Breast epithelium (tissue), 4 donors: ENCODE measurements at places on chromosomes 13 and 19.

GRCh38 chr19:18672606-18673337, 10.7 kb upstream of the CRTC1 start:
- DNase-seq: no peak

GRCh38 chr13:49443704-49444523, at the start of the genes CAB39L and SETDB2:
Gene CAB39L, minus strand, starts transcription at chr13:49444064. Its CDS starts 61,154 bp downstream, at chr13:49382910.
Gene SETDB2, plus strand, starts transcription at chr13:49444274. Its CDS starts 7,620 bp downstream, at chr13:49451894.
- peak; percentile 100 for DNase-seq

DNA sequence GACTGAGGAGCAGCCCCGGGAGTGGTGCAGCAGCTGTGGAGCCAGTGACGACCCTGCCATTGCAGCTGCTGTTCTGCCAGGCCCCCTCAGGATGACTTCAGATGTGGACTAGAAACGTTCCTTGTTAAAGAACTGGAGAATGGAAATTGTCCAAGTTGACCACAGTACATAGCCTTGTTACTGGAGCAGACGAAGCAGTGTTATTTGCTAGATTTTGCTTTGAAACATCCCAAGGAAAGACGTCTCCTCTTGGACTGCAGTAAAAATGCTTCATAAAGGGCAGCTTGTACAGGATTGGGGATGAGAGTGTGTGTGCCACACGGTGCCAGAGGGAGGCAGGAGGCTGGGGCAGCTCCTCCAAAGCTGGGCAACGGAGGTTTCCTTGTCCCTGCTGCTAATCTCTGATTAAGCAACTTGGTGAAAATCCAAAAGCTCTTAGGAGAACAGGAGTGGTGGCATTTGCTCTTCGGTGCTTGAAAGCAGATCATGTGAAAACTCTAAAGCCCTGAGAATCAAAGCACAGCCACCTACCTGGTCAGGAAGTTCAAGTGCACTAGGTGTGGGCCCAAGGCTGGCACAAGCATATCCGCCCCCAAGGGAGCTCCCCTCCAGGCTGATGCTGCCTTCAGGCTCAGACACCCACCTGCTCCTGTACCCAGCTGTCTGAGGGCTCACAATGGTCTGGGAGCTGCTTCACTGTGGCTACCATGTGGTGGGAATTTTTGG, 34.5 kb downstream of the SHISA2 start:
- no peak for DNase-seq

DNA sequence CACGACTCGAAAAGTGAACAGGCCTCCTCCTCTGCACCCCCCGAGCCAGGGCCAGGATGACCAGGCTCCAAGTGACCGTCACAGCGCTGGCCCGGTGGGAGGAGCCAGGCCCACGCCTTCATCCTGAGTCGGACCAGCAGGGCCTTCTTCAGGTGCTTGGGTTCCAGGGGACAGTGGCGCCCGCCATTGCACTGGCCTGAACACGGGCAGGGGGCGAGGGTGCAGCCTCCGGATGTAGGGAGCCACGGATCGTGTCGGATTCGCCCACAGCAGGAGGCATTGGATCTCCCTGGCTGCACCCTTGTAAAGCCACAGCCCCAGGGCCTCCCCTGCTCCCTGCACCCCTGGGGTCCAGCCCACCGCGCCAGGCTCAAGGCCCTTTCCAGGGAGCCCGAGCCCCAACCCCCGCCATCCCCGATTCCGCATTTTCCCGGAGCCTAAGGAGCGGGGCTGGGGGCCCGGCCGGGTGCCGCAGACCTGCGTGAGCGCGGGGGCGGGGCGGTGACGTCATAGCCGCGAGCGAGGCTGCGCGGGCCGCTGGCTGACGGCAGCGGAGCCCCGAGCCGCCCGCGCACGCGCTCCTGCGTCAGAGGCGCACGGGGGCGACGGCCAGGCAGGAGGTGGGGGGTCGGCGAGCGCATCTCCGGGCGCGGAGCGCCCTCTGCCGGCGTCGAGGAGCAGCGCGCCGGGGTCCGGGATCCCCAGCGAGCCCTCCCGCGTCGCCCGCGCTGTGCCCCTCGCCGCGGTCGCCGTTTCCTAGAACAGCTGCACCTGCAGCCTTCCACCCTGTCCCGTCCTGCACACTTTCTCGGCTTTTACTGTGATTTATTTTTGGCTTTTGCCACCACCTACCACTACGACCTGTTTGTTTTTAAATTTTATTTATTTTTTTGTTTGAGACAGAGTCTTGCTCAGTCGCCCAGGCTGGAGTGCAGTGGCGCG, 1.5 kb upstream of the ATP5F1D start:
- DNase-seq: peak; percentile 84

GRCh38 chr13:93559718-93560117, 333.1 kb downstream of the GPC6 start:
- no peak for DNase-seq

- no peak for DNase-seq
Observed at GRCh38 chr19:38267761-38268483, 3.5 kb downstream of the SPINT2 start.

- no peak for DNase-seq
Observed at GRCh38 chr19:39483141-39483540, 2.5 kb downstream of the TIMM50 start.

DNA sequence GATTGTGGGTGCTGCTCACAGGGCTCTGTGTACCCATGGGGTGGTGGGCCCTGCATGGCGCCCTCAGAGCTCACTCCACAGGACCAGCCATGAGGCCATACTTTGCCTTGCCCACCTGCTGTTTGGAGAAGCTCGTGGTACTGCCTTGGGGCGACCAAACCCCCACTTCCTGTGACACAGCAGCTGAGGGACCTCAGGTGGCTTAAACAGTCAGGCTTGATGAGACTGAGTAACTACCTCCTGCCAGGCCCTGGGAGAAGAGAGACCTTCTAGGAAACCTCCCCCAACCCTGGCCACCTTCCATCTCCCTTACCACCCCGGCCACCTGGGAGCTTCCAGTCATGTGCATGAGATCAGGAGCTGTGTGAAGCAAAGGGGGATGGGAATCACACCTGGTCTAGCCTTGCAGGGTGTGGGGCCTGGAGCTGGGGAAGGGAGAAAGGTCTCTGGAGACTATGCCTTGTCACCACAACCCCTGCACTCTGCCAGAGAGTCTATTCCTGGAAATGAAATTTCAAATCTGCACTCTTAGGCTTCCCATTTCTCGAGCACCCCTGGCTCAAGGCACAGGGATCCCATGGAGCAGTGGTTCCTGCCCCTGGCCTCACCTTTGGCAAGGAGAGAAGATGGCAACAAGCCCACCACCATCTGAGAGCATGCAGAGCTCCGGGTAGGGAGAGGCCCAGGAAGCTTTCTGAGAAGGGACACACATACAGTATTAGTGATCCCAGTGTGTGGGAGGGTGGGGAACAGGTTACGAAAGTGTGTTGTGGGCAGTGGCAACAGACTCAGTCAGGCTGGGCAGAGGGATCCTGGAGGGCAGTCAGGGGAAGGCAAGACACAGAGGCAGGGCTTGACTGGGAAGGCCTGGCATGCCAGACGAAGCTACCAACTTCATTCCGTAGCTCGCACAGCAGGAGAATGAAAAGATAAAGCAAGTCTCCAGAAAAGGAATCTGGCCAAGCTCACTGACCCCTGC, 125.0 kb downstream of the URI1 start:
- DNase-seq: no peak

DNA sequence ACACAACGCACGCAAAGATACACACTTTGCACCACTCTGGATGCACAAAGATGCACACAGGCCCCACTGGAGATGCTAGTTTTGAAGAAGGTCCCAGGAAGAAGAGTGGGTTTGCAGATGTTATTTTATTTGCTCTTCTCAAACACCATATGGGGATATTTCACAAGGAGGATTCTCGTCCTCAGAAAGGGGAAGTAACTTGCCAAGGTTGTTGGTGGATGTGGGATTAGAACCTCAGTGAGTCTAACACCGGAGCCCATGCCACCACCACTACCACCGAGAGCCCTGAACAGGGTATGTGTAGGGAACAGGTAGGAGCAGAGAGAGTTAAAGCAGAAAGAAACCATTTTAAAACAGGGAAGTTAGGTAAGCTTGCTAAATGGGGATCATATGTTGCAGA, 9.6 kb upstream of the CEACAM6 start:
- no peak for DNase-seq

DNA sequence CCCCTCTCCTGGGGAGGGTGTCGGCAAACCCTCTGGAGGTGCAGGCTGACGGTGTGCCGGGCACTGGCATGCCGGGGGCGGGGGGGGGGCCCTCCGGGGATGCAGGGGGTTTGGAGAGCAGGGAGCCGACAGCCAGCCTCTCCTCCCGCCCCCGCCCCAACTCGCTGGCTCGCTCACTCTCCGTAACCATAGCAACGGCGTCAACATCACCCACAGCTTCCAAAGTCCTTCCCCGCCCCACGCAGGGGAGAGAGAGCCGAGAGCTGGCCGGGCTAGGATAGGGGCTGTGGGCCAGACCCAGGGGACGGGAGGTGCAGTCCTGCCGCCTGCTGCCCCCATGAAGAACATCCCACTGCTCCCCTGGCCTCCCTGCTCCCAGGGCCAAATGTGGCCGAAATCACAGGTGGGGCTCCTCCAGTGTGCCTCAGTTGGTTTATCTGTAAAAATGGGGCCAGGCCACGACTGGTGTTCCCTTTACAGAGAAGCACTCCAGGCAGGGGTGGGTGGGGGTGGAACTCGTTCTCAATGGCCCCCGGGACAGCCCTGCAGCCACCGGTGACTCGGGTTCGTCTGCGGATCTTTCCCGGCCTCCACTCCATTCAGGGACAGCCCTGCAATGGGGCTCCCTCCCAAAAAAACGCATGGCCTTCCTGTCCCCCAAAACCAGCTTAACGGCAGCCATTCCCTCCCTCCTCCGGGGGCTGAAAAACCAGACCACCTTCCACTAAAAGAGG, 3.2 kb downstream of the KLF16 start:
- DNase-seq: no peak

- DNase-seq: no peak
Observed at GRCh38 chr19:50607874-50608785, 31.6 kb downstream of the SYT3 start.

- DNase-seq: no peak
Observed at GRCh38 chr13:41599619-41600018, 142.3 kb downstream of the RGCC start.

GRCh38 chr19:31538879-31539278, 189.6 kb upstream of the TSHZ3 start:
- DNase-seq: no peak

- DNase-seq: no peak
Observed at GRCh38 chr13:88802886-88803285, 1131.7 kb downstream of the SLITRK5 start.

GRCh38 chr13:21020581-21020980, 40.8 kb downstream of the LATS2 start:
- DNase-seq: no peak

- no peak for DNase-seq
Observed at GRCh38 chr19:13665125-13665905, 99.0 kb upstream of the MRI1 start.

DNA sequence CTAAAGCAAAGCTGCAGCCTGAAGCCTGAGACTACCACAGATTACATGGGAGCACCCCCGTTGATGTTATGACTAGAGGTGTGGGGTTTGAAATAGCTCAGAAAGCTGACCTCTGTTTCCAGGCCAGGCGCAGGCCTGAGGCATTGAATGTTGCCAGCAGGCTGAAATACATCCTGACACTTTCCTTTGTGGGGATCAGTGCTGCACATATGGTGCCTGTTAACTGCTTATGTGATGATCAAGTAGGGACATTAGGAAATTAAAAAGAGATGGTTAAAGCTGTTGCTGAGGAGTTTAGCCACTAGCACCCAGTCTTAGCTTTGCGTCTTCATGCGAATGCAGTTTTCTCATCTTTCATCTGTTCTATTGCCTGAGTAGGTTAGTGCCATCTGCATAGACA, 83.2 kb downstream of the CCNA1 start:
- DNase-seq: no peak

DNA sequence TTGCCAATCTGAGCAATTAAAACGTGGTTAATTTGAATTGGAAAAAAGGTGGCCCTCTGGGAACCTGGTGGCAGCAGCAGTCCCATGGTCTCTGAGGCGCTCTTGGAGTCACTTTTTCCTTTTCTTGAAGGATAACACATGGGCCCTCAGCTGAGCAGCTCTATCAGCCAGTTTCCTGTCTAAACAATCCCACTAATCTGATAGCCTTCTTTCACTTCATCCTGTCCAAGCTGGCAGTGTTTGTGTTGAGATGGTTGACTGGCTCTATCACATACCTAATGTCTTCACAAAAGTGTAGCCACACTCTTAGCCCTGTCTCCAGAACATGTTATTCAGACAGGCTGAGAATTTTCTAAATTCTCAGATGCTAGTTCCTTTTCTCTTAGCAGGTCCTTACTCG, 10.7 kb downstream of the MZT1 start:
- DNase-seq: no peak

- no peak for DNase-seq
Observed at GRCh38 chr13:61531383-61532065, 115.9 kb upstream of the PCDH20 start.

DNA sequence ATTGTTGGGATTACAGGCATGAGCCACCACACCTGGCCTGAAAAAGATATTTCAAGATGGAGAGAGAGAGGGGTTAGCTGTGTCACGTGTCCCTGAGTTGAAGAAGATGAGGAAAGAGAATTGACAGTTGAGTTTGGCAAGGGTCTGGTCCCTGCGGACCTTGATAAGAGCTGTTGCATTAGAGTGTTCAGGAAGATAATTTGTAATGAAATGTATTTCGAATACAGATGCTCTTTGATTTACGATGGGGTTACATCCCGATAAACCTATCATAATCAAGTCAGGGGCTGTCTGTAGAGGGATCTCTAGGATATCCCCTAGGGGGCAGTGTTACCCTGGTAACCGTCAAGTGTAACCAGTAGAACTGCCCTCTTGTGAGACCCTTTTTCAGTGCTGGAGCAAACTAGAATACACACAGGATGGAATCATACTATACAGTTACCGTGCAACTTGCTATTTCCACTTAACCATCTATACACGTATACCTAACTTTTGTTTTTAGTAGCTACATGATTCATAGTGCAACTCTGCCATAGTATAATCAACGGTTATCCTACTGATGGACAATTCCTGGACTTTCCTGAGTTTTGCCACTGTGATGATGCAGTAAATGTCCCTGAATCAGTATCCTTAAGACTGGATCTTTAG, 1.5 kb upstream of the ELOF1 start:
- no peak for DNase-seq

DNA sequence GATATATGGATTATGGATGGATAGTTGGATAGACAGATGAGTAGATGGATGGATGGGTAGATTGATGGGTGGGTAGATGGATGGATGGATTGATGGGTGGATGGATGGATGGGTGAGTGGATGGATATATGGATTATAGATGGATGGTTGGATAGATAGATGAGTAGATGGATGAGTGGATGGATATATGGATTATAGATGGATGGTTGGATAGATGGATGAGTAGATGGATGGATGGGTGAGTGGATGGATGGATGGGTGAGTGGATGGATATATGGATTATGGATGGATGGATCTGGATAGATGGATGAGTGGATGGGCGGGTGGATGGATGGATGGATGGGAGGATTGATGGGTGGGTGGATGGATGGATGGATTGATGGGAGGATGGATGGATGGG, 36.4 kb upstream of the TNFAIP8L1 start:
- no peak for DNase-seq

GRCh38 chr19:18809149-18809868, 18.2 kb upstream of the COMP start:
- peak; percentile 82 for DNase-seq

DNA sequence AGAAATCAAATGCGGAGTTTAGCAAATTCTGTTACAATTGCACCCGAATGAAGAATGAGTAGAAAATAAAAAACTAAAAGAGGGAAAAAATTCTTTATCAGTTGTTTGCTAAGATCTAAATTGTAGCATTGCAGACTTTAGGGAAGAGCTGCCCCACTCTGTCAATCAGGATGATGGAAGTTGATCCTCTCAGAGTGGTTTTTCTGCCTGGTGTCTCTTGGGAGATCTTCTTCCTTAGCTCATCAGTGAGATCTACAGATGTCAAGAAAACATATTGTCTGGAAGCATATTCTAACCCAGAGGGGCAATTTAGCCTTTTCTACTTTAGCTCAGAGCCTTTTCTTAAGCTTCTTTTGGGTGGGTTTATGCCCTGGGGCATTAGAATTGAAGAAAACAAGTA, 223.2 kb upstream of the PCDH17 start:
- no peak for DNase-seq
